ENCODE measurements at places on chromosomes 5 and 9.

- peak; percentile 50 for DNase-seq
Observed at GRCh38 chr5:32017692-32018367, 156.3 kb downstream of the GOLPH3 start.

GRCh38 chr9:3698076-3698475 lies 172.3 kb upstream of the RFX3 start:
- no peak for DNase-seq

DNA sequence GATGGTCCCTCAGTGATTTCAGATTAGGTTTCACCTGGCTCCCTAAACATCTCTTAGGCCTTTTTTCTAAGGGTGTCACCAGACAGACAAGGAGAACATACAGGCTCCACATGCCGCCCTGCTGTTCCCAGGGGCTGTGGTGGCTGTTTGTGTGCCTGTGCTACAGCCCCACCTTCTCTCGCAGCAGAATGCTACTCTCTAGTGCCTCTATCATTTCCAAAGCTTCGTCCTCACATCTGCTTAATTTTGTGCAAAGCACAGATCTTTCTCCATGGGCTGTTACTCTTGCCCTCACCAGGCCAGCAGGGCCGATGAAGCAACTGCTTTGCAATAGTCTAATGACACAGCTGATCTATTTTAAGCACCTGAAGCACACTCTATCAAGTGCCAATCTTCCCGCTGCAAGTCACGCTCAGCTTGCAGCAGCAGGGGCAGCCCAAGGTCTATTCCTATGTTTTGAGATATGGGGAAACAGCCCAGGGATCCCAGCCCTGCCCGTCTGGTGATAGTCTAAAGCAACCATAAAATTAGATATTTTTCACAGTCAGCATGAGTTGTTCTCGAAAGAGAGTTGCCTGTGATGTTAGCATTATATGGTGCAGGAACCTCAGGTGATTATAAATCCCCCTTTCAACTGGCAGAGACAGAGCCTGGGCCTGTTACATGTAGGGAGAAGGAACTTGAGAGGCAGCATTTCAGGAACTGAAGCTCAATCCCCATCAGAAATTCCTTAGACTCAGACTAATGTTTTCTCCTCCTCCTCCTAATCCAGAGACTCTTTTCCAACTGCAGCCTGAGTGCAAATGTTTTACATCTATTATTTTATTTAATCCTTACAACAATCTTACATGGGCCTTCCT lies 12.7 kb downstream of the ABLIM3 start:
- DNase-seq, result no peak

DNA sequence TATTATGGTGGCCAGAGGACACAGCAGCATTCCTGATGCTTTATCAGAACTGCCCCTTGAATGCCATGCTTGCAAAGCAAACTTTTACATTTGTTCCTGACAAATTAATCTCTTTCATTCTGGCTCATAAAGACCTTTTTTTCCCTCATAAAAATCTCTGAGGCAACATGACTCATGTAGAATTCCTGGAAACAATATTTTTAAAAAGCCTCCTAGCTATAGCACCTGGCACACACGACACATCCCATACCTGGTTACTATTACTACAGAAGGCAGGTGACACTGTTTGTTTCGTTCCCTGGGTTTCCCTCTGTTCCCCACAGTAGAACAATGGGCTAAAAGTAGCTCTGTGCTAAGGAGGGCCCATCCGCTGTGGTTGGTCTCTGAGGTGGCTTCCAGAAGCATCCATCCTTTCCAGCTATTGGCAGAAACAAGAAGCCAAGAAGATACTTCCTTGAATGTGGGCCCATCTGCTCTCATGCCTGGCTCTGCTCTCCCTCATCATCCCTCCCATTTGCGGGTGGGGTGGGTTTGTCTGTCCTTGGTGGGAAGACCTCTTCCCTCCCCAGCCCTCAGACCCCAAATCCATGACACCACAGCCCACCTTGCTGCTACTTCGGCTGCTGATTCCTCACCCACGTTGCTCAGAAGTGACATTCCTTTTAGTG lies 59.1 kb downstream of the GALNT12 start:
- DNase-seq, result no peak

GRCh38 chr9:94593459-94594345 lies at the start of gene FBP2:
Gene FBP2, minus strand, starts transcription at chr9:94593824. Its CDS starts 98 bp downstream, at chr9:94593726.
- DNase-seq, result no peak

- DNase-seq, result peak; percentile 61
Observed at GRCh38 chr5:173671121-173671949, 54.9 kb upstream of the BOD1 start.

- no peak for DNase-seq
Observed at GRCh38 chr9:93225417-93225816, 41.5 kb downstream of the WNK2 start.

- DNase-seq, result no peak
Observed at GRCh38 chr9:16133556-16134227, 580.8 kb downstream of the CCDC171 start.

GRCh38 chr5:148844433-148845280 lies 18.2 kb downstream of the ADRB2 start:
- no peak for DNase-seq

- DNase-seq, result no peak
Observed at GRCh38 chr9:14661421-14662059, 31.7 kb downstream of the ZDHHC21 start.

- DNase-seq, result no peak
Observed at GRCh38 chr5:148687871-148688270, 33.5 kb upstream of the HTR4 start.

DNA sequence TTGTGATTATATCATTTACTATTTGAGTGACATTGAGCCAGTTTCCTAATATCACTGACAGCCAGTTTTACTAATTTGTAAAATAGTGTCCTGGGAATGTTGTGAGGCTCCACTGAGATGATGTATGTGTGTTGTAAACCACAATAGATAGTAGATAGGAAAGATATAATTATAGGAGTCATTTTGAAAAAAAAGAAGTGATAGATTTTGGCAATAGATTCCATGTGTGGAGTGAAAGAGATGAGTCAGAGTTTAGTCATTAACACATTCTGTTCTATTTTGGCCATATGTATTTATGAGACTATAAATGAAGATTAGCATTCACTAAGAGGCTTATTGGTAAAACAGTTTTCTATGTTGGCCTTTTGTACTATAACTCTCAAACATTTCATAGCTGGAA lies 388.2 kb downstream of the FAM170A start:
- no peak for DNase-seq

DNA sequence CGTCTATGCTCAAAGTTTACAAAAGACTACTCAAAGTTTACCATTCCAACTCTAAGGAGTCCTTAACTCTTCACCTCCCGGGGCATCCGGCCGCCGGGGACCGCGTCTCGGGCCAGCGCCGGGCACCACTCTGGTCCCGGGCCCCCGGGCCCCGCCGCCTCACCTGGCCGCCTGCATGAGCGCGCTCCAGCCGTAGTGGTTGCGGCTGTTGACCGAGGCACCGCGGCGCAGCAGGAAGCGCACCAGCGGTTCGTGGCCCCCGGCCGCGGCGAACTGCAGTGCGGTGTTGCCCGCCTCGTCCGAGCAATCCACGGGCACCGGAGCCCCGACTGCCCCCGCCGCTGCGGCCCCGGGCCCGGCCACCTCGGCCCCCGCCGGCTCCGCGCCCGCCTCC lies 388 bp downstream of the ANKS6 start:
- DNase-seq, result no peak

GRCh38 chr9:82021198-82021597 lies 32.6 kb downstream of the SPATA31D1 start:
- no peak for DNase-seq

DNA sequence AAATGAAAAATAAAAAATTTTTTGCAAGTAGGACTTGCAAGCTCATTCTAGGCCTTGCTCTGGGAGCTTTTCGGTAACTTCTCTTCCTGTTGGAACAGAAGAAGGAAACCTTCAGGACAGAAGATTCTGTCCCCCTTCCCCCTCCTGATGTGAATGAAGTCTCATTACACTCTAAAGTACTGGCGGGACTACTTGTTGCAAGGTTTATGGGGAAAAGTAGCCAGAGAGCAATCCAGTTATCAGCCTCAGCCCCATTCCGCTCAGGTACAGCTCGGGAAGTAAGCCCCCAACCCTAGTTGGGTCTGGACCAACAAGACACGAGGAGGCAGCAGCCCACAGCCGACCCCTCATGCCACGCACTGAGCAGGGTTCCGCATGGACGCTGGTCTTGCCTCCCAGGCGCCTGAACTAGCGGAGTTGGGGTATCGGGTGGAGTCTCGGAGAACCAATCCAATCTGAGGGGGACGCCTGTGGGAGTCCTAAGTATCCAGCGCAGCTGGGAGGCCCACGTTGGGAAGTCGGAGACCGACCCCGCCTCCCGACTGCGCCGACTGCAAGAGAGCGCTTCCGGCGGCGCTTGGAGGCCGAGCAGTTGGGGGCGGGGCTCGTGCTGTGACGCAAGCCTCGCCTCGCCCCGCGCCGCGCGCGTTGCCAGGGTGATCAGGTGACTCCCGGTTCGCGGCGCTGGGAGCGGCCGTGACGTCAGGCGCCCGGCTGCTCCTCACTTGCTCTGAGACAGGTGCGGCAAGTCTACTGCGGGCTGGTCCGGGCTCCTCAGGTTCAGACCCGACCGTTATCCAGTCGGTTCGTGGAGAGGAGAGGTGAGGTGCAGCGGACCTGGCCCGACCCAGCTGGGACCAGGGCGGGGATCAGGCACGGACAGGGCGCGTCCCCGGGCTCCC lies at the start of gene CYSTM1:
CYSTM1 (plus strand) TSS at position 724 of the 902 bp plus-strand sequence. CDS start 19,278 bp downstream, outside the sequence.
- DNase-seq, result peak; percentile 92

DNA sequence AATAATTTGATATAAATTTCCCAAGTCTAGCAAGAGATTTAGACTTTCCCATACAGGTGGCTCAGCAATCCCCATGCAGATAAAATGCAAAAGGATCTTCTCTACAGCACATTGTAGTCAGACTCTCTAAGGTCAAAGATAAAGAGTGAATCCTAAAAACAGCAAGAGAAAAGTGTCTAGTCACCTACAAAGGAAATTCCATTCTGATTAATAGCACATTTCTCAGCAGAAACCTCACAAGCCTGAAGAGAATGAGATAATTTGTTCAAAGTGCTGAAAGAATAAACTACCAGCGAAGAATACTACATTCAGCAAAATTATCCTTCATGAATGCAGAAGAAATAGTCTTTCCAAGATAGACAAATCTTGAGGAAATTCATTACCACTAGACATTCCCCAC lies 493.3 kb downstream of the PRELID2 start:
- no peak for DNase-seq
